ENCODE measurements at places on chromosomes 4 and X.
A peak's percentile ranks its signal among the peaks of the same experiment; 100 is the strongest.

- DNase-seq: no peak
These were observed 163.1 kb downstream of the ATG4A start for GRCh38 chrX:108254636-108255035.

DNA sequence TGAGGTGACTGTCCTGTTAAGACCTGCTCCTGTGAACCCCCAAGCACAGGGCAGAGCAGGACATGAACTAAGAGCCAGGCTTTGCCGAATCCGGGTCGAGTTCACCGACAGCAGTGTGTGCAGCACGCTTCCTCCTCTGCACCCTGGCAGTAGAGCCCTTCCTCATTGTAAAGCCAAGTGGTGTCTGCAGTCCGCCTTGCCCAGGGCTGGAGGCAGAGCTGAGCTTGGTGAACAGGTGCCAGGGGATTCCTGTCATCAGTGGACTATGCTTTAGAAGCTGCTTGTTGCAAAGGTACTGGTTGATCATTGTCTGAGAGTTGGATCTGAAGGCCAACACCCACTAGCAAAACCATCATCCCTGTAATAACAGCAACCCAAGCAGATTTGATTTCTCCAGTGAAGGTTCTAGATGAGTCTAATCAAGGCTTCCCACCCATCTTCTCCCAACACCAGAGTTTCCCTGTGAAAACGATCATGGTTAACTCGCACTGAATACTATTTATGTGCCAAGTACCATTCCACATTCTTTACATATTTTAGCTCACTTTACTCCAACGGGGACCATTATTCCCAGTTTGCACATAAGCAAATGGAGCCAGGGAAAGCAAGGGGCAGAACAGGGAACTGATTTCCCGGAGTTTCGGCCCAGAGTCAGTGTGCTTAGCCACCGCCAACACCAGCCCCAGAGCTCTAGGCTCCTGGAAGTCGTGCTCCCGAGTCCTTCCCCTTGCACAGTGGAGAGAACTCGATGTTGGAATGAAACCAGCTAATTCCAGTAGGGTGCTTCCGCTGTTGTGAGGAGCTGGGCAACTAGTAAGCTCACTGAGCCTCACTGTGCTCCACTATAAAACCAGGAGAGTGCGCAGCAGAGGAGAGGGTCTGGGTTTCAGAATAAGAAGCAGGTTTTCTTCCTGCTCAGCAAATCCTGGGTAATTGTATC is 1.4 kb upstream of the SLC34A2 start:
- no peak for DNase-seq

GRCh38 chr4:94447754-94448411 is 3.9 kb upstream of the PDLIM5 start:
- no peak for DNase-seq

DNA sequence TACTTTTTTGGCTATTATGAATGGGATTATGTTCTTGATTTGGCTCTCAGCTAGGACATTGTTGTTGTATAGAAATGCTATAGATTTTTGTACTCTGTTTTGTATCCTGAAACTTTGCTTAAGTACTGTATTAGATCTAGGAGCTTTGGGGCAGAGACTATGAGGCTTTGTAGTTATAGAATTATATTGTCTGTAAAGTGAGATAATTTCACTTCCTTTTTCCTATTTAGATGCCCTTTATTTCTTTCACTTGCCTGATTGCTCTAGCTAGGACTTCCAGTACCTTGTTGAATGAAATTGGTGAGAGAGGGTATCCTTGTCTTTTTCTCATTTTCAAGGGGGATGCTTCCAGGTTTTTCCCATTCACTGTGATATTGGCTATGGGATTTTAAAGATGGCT is 28.1 kb downstream of the ADAM29 start:
- no peak for DNase-seq

DNA sequence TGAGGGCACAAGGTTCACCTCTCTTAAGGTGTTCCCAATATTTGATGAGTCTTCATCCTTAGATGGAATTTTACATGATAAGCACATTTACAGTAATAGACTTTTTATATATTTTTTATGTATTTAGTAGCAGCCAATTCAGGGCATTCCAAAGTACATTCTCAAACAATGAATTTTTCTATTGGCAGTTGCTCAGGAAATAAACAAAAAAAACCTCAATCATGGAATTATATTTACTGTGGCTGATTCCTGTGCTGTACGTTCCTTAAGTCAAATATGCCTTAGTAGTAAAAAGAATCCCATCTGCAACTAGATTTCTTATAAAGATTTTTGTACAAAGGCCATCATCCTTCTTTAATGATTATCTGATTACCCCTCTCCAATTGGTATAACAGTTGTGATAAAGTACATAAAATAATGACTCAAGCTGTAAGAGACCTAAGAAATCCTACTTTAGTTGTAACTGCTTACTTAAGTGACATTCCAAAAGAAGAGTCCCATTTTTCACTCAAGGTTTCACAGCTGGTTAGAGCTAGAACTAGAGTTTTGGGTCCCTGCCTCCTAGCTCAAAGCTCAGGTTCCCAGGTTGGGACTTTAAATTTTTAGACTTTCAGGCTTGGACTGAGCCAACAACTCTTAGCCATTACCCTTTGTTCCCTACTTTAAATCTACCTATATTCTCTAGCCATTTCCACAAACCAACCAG is 152.7 kb downstream of the FHIP1A start:
- DNase-seq: no peak

- no peak for DNase-seq
These were observed 13.7 kb downstream of the GAB3 start for GRCh38 chrX:154737136-154737535.

GRCh38 chr4:80014531-80014930 is 58.5 kb downstream of the ANTXR2 start:
- no peak for DNase-seq

DNA sequence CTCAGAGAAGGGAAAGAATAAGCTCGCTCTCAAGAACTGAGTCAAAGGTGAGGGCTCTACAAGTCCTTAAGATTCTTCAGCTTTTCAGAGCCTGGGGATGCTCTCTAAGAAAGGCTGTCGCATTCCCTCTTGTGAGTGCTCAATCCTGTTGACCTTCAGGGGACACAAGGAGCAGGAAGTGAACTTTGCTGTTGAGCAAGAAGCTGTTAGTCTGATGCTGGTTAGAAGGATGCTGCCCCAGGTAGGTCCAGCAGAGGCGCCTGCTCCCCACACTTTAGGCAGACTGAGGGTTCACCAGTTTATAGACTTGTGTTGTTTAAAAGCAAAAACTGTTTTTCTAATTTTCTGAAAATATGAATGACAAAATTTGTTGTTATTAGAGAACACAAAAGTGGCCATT is 125.4 kb upstream of the SPOCK3 start:
- DNase-seq: no peak

- DNase-seq: no peak
These were observed 105.8 kb upstream of the C1QTNF7 start for GRCh38 chr4:15322006-15322405.

DNA sequence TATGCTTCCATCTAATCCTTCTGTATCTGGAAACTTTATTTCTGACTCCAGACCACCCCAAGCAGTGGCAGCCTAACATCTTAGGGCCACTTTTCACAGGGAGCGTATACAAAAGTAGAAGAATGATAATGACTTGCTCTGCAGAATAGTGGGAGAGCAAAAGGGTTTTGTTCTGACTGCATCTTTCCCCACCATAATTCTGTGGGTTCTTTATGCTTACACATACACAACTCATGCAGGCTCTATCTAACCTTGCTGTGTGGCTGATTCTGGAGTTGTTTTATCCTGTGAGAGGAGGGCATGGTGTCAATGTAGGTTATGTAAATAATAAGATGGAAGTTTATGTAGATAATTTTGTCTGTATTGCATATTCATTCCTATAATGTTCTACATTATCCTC is 42.4 kb upstream of the NDNF start:
- no peak for DNase-seq

- no peak for DNase-seq
These were observed 355.5 kb downstream of the KCNIP4 start for GRCh38 chr4:21592970-21593670.

DNA sequence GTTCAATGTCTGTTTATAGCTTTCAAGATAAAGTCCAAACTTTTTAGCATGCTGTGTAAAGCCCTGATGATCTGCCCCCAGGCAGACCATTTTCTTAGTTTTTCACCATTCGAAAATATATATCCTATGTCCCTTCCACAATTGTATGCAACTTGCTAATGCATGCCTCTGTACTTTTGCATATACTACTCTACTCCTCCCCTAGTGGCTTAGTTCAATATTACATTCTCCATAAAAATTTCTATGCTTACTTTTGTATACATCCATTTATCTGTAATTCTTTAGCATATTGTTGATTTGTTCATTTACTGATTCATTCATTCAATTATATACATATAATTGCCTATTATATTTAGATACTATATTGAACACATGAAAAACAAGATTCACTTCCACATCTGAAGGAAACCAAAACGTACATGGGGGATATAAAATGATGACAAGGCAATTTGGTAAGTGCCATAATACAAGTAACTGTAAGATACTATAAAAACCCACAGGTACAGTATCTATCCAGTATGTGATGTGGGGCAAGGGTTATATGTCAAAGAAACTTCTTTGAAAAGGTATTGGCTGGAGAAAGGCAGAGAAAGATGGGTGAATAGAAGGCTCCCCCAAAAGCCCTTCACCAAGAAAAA is 902.5 kb downstream of the FAM133A start:
- no peak for DNase-seq

- no peak for DNase-seq
These were observed 197.0 kb downstream of the BCOR start for GRCh38 chrX:39900777-39901170.

DNA sequence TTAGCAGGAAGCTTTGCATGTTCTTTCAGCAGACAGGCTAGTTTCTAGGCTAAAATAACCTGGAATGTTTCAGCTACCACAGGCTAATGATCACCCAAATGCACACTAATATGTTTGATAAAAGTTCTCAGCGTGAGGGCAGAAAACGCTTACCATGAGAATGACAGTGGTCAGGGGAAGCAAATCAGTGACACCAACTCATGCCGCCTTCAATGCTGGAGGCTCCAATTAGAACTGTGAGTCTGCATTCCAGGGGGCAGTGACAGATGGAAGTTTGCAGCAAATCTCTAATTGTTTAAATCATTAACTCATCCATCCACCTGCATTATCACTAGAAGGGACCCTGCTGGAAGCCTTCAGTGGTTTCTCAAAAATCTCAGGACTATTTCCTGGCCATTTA is 43.2 kb downstream of the ANOS1 start:
- DNase-seq: no peak

DNA sequence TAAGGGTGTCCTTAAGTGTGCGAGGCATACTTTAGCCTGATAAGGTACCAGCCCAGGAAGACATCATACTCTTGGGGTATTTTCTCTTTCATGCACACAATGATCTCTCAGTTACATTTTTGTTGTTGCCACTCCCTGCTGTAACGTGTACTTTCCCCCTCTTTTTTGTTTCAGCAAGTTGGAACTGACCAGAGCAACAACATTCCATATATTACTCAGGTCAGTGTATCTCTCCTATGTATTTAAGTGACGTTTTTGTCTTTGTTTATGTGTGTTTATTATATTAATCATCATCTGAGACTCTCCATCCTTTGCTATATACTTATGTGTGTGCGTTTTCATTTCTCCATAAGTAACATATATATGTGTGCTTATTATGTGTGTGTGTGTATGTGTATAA is 71.3 kb upstream of the VBP1 start:
- DNase-seq: no peak

- DNase-seq: no peak
These were observed 697 bp downstream of the ZNF280C start for GRCh38 chrX:130267956-130268448.

GRCh38 chrX:20857746-20858145 is 516.5 kb upstream of the CNKSR2 start:
- DNase-seq: peak; percentile 34

- no peak for DNase-seq
These were observed 362.2 kb downstream of the PDGFC start for GRCh38 chr4:156609421-156609820.

- DNase-seq: no peak
These were observed 2532.5 kb downstream of the ARAP2 start for GRCh38 chr4:33711826-33712225.

GRCh38 chrX:88604433-88605221 is 142.4 kb upstream of the CPXCR1 start:
- DNase-seq: no peak

GRCh38 chr4:33064238-33064637 is 2344.1 kb downstream of the PCDH7 start:
- DNase-seq: no peak

- no peak for DNase-seq
These were observed 542 bp upstream of the KLF8 start for GRCh38 chrX:56231537-56232090.

- peak; percentile 72 for DNase-seq
These were observed at the start of gene INPP4B for GRCh38 chr4:142846108-142846728. INPP4B (minus strand) TSS chr4:142846301.

DNA sequence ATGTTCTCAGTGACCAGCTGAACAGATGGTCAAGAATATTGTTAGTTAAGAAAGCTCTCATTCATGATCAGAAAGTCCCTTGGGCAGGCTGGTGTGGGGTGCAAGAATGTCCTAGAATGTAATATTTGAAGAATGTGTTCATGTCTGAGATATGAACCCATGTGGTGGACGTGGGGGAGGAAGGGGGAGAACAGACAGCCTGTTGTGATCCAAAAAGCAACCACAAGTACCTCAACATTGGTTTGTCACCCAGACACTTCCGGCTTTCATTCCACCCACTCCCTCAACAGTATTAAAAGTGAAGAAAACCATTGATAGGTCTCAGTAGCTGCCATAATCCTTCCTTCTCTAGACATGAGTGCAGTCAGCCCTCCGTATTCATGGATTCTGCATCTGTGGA is 82.2 kb downstream of the MAML3 start:
- DNase-seq: peak; percentile 84

DNA sequence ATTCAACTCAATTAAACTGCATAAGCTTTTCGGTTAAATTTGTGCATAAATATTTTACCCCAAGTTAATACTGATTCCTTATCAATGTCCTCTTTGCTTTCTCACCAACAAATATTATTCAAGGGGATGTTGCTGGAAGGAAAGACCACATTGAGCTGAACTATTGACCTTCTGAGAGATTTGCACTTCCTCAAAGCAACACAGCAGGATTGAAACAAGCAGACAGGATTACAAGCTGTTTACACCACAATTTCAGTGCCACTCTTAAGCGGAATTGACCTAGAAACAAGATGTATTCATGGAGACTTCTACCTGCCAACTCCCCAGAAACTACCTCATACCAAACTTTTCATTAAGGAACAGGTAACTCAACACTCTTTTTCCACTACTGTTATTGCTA is 96.5 kb upstream of the DUSP21 start:
- DNase-seq: no peak

GRCh38 chr4:118280501-118281218 is 72.1 kb downstream of the PRSS12 start:
- peak; percentile 35 for DNase-seq

- DNase-seq: no peak
These were observed 172.1 kb downstream of the MID1IP1 start for GRCh38 chrX:38973322-38973721.

DNA sequence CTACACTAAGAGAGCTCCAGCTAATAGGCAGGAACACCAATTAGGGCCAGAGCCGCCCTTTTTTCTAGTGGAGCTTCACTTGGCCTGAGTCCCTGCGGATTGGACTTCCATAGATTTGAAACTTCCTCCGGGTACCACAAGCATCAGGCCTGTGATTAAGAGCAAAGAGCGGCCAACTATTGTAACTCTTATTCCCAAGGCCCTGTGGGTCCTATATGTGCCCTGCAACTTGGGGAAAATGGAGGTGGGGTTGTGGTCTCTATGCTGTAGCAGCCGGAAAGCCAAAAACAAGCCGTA is at the start of gene NCBP2L:
Gene NCBP2L, plus strand, starts transcription at position 198 of the 297 bp plus-strand sequence. CDS start 16,488 bp downstream, outside the sequence.
- DNase-seq: no peak

GRCh38 chr4:832108-832507 is 6.2 kb upstream of the CPLX1 start:
- no peak for DNase-seq

- no peak for DNase-seq
These were observed 96.2 kb downstream of the TSPAN7 start for GRCh38 chrX:38657562-38657961.
